ENCODE measurements at places on chromosomes 11 and 22. TPM values are rescaled to one million over a fixed set of nuclear protein-coding genes. Genes with fewer than 3 reads are reported as not detected.
A peak's percentile ranks its signal among the peaks of the same experiment; 100 is the strongest.

DNA sequence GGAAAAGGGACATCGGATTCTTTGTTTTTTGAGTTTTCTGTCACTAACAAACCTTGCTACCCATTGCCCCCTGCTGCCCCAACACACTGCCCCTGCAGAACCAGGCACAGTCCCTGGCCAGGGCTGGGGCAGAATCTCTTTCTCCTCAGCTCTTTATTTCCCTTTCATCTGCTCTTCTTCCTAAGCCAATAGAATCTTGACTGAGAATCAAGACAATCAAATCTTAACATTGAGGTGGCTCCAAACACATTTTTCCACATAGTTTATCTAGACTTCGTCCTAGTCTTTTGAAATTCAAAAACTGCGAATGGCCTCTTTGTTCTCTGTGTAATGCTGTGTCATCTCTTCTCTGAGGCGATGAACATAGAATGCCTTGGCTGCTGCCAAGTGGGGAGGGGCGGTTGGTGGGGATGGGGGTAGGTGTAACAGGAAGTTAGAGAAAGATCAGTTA, 16.1 kb upstream of the NTM start:
- DNase-seq = no peak

GRCh38 chr11:42825598-42825997, 486.2 kb upstream of the API5 start:
- no peak for DNase-seq

DNA sequence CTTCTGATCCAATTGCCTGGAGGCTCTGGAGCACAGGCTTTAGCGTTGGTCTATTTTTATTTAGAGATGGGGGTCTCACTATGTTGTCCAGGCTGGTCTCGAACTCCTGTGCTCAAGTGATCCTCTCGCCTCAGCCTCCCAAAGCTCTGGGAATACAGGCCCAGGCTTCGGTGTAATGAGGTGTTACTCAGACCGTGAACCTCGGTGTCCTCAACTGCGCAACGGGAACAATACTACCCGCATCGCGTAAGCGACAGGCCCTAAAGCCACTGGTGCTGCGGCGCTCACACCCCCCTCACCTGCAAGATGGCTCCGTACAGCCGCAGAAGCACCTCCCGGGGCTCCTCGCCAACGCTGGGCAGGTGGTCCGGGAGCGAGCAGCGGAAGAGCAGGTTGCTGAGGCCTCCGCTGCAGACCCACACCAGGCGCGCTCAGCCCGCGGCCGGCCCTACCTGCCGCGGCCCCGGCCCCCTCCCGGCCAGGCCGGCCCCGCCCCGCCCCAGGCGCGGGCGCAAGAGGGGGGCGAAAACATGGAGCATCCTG, 628 bp downstream of the CHKB start:
- peak; percentile 54 for DNase-seq

DNA sequence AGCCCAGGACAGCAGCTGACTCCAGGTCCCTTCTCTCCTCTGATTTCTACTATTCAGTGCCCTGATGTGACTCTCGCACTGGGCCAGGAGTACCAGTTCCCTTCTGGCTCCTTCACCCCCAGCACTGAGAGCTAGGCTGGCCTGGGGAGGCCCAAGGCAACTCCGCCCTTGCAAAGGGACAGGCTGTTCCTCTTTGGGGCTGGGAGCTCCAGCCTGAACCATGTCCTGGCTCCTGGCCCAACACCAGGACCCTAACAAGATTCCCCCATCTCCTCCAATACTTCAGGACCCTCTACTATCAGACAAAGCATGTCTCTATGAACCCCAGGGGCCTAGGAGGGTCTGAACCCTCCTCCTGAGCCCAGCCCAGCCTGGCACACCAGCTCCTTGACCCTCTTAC, 12.5 kb downstream of the CREB3L1 start:
- DNase-seq = no peak

DNA sequence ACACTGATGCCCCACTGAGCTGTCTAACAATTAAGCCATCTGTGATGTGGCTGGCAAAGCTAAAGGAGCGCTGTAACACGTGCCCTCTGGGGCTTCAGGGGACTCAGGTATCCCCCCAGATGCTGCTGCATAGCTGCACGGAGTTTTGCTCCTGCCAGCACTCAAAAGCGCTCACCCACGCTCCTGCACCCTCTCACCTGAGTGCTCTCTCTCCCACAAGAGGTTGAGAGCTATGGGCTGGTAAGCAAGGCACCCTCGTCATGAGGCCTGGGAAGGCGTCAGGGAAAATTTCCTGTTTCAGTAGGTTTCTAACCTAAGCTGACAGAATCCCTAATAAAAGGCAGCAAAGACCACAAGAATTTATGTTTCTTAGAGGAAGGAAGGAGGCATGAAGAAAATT, 850.3 kb downstream of the OPCML start:
- DNase-seq = no peak

CHEK1 gene
- total RNA-seq = 163 TPM

- DNase-seq = no peak
These were observed 18.0 kb upstream of the APOA1 start for GRCh38 chr11:116855413-116855812.

CCND1 gene
- 2.4 TPM for total RNA-seq

GRCh38 chr11:47220401-47220821, 5.6 kb downstream of the DDB2 start:
- DNase-seq = no peak

TUT1 gene
- 32.2 TPM for total RNA-seq

GRCh38 chr22:17143826-17144225, 15.3 kb downstream of the HDHD5 start:
- DNase-seq = no peak

DNA sequence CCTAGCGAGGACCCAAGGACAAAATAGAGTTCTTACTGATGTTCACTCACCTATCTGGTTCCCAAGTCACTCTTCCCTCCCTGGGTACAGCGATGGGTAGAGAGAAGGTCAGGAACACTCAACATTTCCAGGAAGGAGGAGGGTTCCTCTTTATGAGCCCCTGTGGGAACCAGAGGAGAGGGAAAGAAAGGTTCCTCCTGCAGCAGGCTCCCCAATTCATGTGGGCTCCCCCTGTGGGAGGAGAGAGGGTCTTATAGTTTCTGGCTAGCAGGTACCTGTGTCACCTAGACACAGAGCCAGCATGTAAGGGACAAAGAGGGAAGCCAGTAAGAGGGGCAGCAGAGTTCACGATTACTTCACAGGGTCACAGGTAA, 93.5 kb downstream of the DBX1 start:
- no peak for DNase-seq

DNA sequence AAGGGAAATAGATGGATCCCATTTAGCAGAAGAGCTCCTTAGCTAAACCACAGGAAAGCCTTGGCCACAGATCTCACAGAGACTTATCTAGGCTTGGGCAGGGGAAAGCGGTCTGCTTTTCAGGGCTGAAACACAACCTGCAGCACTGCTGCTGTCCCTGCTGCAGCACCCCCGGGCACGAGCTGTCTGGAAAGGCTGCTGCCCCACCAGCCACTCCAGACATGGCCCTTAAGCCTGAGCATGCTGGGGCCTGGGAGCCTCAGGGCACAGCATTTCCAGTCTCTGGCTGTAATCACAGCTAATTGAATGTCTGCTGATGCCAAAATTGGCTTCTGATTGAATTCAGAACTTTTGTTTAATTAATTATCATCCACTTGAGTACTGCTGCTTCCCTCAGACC, 115.0 kb downstream of the TMPRSS5 start:
- DNase-seq = no peak

DNA sequence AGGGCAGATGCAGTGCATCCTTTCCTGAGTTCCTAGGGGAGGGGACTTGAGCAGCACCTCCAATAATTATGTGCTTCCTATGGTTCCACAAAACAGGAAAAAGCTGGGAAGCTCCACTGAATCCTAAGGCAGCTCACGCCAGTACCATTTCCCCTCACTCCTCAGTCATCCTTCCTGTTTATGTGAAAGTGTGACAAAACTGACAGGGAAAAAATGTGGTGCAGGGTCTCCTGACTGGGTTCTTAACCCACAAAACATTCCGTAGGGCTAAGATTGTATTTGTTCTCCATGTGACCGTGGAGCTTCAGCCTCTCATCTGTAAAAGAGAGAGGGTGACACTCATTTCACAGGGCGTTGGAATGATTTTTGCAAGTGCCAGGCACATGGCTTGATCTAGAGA, 12.2 kb upstream of the LYVE1 start:
- DNase-seq = no peak

DNA sequence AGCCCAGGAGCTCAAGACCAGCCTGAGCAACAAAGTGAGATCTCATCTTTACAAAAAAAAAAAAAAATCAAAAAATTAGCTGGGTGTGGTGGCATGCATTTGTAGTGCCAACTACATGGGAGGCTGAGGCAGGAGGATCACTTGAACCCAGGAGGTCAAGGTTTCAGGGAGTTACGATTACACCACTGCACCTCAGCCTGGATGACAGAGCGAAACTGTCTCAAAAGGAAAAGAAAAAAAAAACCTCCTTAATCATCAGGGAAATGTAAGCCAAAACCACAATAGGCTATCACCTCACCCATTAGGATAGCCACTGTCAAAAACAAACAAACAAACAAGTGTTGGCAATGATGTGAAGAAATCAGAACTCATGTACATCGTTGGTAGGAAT, 13.4 kb downstream of the DGCR2 start:
- no peak for DNase-seq

ESAM gene
- total RNA-seq = 1.1 TPM

DNA sequence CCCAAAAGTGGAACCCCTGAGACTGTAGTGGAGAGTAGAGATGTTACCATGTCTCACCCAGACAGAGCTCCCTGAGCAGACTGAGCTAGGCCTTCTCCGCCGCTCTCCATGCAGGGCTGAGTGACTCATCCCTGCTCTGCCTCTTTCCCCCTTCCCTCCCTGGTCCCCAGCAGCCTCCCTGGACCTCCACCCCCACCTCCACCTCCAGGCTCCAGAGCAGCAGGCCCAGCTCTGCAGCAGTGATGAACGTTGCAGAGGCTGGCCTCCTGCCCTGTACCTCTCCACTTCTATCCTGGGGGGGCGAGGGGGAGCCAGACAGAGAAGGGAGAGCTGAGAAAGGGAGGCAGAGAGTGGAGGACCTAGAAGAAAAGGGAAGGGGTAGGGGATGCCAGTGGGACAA, 19.3 kb upstream of the ARAP1 start:
- DNase-seq = no peak
